ENCODE measurements at places on chromosomes 4 and X.
A peak's percentile ranks its signal among the peaks of the same experiment; 100 is the strongest.

- DNase-seq, result no peak
These were observed 31.9 kb downstream of the SLC16A2 start for GRCh38 chrX:74453178-74453577.

- no peak for DNase-seq
These were observed 1343.8 kb upstream of the IGFBP7 start for GRCh38 chr4:58453956-58454355.

GRCh38 chr4:184805462-184806228, 20.1 kb downstream of the ACSL1 start:
- DNase-seq, result no peak

- DNase-seq, result no peak
These were observed 527.2 kb upstream of the EPHA5 start for GRCh38 chr4:66197451-66197850.

GRCh38 chr4:40916880-40917279, 167.1 kb downstream of the NSUN7 start:
- DNase-seq, result peak; percentile 75

DNA sequence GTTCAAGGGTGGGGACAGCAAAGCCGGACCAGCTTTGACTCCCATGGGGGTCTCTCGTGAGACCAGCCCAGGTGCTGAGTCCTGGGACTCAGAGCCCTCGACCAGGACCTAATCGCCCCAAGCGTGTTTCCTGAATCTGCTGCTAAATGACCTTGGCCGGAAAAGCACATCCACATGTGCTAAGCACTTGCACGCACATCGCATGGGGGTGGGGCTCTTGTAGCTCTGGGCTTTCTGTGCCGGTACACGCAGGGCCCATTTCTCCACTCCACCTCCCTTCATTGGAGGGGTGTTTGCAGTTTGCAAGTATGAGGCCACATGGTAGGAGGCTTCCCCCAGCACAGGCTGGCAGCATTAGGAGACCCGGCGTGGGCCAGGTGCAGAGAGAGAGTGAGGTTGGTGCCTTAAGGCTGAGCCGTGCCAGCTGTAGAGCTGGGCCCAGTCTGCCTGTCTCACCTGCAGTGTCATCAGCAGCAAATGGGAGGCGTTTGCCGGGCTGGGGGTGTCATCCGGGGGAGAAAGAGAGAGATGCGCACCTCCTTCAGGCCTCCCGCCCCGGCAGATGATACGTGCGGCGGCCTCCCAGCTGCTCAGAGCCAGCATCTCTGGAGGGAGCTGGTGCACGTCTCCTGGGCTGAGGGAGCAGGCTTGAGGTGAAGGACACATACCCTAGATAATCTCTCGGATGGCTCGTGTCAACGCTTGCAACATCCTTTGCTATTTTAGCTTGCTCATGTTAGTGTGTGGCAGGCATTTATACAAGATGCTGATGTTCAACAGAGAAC, 45.2 kb upstream of the CLCN4 start:
- peak; percentile 67 for DNase-seq

DNA sequence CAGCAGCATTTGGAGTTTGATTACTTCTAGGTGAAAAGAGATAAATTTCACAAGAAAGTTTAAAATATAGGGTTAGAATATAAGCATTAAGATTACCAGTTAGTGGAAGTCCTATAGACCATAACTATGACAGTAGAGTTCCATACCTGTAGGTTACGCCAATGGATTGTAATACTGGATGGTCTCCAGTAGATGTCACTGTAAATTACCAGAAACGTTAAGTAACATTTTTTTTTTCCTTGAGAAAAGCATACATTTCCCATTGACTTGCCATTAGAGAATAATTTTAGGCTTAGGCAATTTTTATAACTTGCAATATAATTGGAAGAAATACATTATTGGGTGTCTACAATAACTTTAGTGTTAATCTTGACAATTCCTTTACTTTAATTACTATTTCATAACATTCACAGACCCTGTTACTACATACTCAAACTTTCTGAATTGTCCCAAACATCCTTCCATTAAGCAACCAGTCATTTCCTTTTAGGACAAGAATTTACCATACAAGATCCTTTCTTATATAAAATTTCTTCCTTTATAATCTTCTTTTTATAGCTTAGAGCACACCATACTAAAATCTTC, 304.1 kb upstream of the TECRL start:
- DNase-seq, result no peak

GRCh38 chrX:101357166-101357795, 8.7 kb upstream of the TIMM8A start:
- no peak for DNase-seq

DNA sequence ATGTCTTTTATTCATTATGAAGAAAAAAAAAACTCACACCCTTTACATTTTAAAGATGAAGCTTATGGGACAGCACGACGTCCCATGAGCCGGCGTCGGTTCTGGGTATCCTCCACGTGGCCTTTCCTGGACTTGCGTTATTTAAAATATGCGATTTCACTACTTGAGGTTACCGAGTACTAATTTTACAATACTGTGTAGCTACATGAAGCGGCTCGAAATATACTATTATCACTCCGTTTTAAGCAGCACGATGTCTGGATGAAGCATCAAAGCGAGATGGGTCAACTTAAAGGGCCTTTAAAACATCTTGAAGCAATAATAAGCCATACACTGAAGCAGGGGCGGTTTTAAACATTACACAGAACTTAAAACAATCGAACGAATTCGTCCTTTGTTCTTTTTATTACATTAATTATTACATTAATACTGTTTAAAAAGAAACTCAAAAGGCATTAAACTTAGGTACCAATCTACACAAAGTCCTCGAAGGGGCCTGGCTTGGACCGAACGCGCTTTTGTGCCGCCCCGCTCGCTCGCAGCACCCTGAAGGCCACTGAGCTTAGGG, 1.4 kb upstream of the KLF3 start:
- DNase-seq, result no peak

GRCh38 chr4:38069271-38069760, 109.1 kb downstream of the PTTG2 start:
- DNase-seq, result peak; percentile 38

DNA sequence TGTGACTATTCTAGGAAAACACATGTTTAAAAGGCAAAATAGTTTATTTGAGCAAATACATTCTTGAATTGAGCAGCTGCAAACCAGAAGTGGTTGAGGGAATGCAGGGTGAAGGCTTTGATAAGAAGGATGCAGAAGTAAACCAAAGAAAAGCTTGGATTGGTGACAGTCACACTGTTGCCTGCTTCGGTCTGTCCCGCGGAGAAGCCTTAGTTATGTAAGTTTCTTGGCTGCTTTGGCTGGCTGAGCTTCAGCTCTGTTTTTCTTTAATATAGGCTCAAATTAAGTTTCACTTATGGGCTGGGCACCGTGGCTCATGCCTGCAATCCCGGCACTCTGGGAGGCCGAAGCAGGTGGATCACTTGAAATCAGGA, 67.6 kb downstream of the FAM53A start:
- DNase-seq, result no peak

GRCh38 chrX:132802033-132802432, 156.4 kb downstream of the HS6ST2 start:
- DNase-seq, result no peak

DNA sequence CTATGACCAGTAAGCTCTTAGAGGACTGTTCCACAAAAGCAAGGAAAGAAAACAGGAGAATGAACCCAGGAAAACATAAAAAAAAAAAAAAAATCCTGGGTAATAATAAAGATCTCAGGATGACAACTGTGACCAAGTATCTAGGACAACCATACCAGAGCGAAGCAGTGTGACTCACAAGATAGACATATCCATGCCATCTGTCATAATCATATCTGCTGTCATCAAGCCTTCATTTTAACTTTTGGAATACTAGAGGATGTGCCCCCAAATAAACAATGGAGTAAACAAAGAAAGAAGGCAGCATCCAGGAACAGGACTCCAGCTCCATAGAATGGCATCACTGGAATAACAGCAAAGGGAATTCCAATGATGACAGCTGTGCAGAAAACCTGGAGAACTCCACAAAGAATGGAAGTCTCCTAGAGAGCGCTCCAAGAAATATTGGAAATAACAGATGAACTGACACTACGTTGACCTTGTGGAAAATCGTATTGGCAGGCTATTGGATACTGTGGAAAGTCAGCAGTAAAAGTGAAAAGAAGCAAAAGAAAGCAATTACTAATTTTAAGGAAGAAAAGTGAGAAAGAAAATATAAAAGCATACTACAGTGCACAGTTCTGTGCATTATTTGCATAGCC, 35.3 kb downstream of the HPGDS start:
- no peak for DNase-seq

DNA sequence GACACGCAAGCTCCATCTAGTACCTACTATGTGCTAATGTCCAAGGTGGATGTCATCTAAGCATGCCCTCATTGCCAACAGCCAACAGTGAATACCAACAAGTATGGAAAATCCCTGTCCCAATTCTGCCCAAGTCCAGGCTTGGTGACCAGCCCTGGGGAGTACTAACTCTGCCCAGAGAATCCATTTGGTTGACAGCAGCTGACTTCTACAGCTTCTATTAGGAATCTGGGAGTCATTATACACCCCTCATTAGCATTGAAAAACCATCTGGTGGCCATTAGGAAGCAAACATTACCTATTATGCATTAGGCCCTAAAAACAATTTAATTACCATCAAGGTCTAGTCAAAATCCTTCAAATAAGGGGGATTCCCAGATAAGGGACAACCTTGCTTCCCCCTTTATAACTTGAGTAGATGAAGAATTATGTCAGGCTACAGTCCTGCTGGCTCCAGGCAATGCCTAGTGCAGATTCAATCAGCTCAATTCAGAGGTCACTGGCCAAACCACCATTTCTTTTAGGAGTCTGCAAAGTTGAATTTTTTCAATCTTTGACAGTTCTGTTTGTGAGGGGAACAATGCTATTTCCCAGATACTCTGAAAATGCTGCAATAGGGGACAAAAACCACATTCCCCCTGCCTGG, 228.0 kb upstream of the LDB2 start:
- no peak for DNase-seq

DNA sequence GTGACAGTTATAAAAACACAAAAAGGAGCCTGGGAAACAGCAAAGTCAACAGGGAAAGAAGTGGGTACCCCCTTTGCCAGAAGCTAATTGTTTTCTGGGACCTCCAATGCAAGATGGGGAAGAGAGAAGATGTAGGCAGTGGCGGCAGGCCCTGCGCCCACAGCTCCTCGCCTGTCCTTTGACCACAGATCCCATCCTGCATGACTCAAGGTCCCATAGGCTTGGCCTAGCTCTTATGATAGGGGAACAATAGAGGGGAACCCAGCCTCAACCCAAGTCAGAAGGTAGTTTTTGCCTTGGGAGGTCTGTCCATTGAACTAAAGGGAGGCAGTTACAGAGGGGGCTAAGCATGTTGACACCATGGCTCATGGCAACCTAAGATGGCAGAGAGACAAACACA, 14.2 kb downstream of the ZMYM3 start:
- DNase-seq, result no peak

DNA sequence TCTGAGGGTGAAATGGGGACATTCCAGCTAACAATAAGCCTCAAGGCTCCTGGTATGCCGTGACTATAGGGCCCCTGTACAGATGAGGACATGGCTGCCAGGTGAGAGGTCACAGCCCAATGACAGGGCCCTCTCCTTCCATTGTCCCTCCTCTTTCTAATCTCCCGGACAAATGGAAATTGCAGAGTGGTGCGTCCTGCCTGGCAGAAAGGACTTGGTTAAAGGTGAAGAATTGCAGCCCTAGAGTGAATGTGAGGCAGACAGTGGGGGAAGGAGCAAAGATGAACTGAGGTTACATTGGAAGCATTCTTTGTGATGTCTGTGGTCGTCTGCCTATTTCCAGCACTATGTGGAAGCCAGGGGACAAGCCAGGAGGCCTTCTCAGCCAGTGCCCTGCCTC, 6.7 kb upstream of the UCP1 start:
- no peak for DNase-seq

DNA sequence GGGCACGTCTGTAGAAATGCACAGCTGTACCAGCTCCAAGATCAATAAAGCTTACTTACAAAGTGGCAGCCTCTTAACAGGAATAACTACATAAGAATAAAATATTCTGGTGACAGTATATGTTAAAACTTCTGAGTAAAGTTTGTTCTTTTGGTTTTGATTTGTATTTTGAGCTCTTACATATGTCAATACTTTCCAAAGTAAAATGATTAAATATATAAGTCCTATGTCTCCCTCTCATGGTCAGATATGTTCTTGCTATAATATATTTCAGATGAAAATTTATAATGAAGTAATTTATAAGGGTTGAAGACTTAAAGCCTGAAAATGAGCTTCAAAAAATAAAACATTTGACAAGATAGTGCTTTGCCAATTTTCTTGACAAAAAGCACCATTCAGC, 254.4 kb downstream of the NPFFR2 start:
- DNase-seq, result no peak

DNA sequence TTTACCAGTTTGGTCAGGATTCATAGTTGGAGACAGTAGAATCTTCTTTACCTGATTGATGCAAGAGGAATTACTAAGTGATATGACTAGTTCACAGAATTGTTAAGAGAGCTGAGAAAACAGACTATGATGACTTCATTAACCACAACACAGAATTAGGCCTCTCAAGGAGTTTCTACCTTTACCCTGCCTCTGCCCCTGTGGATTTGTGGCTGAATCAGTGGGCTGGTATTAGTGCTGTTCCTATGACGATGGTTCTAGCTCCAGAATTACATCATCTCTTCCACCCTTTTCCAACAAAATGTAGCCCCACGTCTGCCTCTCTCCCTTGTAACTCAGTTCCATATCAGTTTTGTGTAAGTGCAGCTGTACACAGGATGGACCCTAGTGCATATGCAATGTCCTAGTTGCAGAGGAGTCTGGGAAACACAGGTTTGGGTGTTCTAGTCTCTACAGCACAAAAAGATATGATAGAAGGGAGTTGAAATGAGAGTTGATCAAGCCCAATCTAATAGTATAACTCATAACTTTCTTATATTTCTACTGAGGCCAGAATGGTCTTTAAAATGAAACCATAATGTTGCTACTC, 99.3 kb downstream of the ANXA5 start:
- peak; percentile 34 for DNase-seq

DNA sequence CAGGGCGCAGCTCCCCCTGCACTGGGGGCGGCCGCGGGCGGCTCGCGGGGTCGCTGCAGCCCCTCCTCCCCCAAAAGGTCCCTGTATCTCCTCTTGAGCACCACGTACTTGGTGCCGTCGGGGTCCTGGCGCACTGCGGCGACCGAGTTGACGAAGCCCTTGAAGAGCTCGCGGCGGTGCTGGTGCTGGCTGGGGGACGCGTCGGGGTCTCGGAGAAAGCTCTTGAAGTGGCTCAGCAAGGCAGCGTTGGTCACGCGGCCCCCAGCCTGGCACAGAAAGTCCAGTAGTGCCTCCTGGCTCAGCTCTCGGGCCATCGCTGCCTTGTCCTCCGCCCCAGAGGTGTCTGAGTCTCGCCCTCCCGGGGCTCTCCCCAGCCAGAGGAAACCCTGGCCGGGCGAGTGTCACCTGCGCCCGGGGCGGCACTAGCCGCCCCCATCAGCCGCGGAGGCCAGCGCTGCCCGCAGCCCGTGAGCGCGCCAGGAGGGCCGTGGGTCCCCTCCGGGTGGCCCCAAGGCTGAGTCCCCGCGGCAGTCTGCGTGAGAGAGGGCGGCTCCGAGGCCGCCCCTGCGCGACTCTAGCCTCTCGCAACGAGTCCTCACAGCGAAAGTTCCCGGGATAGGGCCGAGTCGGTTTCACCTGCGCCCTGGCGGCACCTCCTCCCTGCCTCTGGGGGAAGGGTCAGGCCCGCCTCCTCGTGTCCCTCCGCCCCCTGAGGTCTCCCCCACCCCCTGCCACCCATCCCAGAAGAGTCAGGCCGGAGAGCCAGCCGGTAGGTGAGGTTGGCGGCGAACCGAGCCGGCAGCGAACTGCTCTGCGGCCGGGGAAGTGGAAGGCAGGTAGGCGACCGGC, at the start of gene SOWAHB:
SOWAHB (minus strand) TSS at position 609 of the 849 bp plus-strand sequence; CDS start at position 314, 295 bp downstream.
- DNase-seq, result peak; percentile 41
